T-helper 2 cell (primary cell): ENCODE measurements at places on chromosomes 13 and 19.

DNA sequence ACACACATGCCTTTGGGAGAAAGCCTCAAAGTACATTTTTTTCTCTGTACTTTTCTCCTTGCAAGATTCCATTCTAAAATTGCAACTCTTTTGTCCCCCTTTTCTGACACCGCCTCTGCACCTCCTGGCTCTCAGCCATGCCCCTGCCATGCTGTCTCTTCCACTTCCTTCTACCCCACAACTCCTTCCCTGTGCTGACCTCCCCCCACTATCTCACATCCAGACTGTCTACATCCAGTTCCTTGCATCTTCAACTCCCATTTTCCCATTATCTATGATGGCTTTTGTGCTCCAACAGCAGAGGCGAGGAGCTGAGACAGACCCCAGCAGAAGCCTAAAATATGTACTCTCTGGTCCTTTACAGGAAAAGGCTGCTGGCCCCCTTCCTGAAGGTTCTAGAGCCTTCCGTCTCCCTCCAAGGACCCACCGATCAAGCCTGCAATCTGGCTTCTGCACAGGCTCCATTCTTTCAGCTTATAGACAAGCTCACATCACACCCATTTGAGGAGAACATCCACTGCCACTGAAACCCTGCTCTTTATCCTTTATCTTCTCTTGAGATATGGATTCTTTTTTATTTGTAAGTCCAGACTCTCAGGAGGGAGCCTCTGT lies 50.2 kb downstream of the RFX2 start:
- no peak for DNase-seq

GRCh38 chr19:8096071-8096470 lies 43.5 kb downstream of the CCL25 start:
- DNase-seq: no peak

GRCh38 chr13:61286148-61286745 lies 129.4 kb downstream of the PCDH20 start:
- DNase-seq: no peak

- no peak for DNase-seq
Observed at GRCh38 chr13:70723732-70724131, 615.5 kb upstream of the KLHL1 start.

DNA sequence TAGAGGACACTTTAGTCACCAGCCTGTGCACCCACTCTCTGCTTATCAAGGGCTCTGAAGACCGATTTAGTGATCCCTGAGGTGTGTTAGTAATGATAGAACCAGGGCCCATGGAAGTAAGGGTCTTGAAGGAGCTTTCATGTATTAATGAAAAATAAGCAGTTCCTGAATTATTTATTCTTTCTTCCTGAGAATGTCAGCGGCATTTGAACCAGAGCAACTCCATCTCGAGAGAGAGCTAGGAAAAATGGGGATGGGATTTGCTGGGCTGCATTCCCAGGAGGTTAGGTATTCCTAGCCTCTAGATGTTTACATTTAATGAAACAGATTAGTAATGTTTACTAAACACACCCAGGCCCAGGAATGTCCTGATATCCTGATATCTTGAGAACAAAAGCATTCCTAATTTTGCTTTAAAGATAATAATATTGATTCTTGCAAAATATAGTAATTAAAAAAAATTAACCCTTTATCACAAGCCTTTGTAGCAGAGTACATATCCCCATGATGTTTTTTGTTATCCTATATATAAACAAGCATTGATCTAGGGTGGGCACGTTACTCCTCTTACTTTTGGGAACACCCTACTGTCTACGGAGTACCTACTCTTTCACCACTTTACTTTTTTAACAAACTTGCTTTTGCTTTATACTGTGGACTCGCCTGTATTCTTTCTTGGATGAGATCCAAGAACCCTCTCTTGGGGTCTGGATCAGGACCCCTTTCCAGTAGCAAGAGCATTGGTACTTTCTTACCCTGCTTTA lies 63.1 kb downstream of the COG3 start:
- no peak for DNase-seq

GRCh38 chr13:98410612-98411011 lies 166.3 kb downstream of the STK24 start:
- DNase-seq: no peak

GRCh38 chr19:36849701-36850558 lies 746 bp upstream of the ZNF345 start:
- peak; percentile 86 for DNase-seq

DNA sequence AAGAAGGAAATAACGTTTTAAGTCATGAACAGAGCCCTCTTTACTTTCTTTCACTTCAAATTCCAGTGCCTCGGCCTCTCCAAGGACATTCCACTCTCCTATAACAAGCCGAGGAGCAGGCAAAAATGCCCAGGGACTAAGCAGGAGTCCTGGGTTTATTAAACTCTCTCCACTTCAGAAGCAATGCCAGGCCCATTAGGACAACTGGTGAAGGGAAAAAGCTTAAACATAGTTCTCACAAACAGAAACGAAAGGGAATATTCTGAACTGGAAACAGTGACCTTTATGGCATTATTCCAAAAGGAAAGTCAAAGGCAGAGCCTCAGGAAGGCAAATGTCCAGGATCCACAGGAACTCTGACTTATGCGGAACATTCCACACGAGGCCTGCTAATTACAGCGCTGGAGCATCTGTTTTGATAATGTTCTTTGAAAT lies 30.9 kb upstream of the MED4 start:
- DNase-seq: no peak

DNA sequence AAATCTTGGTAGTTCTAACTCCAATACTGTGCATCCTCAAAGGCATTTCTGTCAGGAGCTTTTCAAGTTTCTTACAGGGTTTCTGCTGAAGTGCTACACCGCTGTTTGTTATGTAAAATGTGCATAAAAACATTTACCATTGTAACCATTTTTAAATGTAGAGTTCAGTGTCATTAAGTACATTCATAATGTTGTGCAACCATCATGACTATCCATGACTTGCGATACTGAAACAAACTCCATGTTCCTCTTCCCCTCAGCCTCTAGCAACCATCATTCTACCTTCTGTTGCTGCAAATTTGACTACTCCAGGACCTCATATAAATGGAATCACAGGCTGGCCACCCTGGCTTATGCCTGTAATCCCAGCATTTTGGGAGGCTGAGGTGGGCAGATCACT lies 14.4 kb upstream of the SLC25A42 start:
- no peak for DNase-seq

DNA sequence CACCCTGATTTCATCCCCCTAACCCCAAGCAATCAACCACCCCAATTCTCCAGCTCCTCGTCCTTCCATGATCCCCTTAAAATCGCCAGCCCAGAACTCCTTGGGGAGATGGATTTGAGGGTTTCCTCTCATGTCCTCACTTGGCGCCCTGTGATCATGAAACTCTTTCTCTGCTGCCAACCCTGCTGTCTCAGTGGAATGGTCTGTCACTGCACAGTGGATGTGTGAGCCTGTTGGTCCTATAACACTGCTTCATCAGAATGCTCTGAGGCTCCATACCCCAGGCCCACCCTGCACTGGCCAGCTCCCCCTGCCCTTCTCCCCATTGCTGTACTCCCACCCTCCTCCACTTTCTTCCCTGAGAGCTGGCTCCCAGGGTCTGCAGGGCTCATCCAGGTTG lies 12.6 kb upstream of the ZNF792 start:
- no peak for DNase-seq
